ENCODE measurements at places on chromosomes 7 and 10.

- DNase-seq, result no peak
These were observed 33.9 kb upstream of the SPOCK2 start for GRCh38 chr10:72122221-72122620.

DNA sequence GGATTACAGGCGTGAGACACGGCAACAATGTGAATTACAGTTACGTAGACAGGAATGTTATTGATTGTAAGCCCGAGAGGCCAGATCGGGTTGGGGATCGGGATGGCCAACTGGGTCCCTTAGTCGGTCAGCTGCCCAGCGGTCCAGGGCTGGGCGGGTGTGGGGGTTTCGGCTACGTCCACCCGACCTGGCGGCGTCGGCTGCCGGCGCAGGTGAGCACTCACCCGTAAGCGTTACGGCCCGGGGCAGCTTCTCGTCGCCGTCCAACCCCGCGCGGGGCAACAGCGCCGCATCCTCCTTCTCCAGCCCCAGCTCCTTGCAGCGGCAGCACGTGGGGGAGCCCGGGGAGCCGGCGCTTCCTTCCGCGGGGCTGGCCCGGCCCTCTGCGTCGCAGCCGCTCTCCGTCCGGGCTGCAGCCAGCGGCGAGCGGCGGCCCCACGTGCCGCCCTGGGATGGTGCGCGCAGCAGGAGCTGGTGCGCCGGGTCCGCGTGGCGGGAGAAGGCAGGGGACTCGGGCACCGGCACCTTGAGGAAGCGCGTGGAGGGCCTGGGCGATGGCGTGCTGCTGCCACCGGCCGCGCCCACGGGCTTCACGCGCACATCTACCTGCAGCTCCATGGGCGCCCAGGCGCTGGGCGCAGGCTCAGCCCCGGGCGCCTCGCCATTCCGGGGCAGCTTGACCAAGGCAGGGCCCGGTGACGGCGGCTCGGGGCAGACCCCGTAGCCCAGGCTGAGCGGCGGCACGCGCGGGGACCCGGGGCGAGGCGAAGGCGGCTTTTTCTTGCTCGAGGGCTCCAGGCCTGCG is 609 bp downstream of the KLRG2 start:
- no peak for DNase-seq

- no peak for DNase-seq
These were observed 1187.8 kb downstream of the CNTNAP2 start for GRCh38 chr7:147304376-147304775.

- no peak for DNase-seq
These were observed 75.4 kb downstream of the ADARB2 start for GRCh38 chr10:1661859-1662437.

DNA sequence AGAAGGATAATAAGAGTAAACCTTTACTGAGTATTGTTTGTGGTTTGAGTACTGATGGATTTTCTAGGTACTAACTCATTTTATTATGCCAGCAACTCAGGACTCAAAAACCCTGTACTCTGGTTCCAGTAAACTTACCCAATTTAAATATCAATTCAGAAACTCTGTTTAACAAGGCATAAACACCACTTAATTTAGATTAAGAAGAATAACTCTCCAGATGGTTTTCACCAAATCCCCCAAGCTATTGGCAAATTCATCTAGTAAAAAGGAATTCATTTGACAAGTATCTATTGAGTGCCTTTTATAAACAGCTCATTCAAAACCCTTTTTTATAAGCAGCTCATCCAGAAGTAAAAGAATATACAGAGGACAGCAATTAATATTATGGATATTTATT is 572.4 kb downstream of the PHTF2 start:
- no peak for DNase-seq

GRCh38 chr7:17495655-17496394 is 197.4 kb downstream of the AHR start:
- no peak for DNase-seq

DNA sequence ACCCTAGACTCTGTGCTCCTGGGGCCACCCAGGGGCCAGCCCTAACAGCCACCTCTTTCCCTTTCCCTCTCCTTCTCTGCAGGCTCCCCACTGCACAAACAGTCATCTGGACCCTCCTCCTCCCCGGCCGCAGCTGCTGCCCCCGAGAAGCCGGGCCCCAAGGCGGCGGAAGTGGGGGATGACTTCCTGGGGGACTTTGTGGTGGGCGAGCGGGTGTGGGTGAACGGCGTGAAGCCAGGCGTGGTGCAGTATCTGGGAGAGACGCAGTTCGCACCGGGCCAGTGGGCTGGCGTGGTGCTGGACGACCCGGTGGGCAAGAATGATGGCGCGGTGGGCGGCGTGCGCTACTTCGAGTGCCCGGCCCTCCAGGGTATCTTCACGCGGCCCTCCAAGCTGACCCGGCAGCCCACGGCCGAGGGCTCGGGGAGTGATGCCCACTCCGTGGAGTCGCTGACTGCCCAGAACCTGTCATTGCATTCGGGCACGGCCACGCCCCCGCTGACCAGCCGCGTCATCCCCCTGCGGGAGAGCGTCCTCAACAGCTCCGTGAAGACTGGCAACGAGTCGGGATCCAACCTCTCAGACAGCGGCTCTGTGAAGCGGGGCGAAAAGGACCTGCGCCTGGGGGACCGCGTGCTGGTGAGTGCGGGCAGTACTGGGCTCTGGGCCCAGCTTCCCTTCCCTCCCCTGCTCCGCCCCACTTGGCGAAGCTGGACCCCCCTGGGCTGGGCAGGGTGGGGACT is 49.3 kb downstream of the CLIP2 start:
- DNase-seq, result no peak

- no peak for DNase-seq
These were observed 24.1 kb upstream of the ABCC2 start for GRCh38 chr10:99758211-99758891.

- DNase-seq, result no peak
These were observed 534.3 kb downstream of the PARD3 start for GRCh38 chr10:34280599-34281374.

- no peak for DNase-seq
These were observed 1.2 kb upstream of the SMARCD3 start for GRCh38 chr7:151249732-151250072.

- no peak for DNase-seq
These were observed 379.5 kb downstream of the PAXIP1 start for GRCh38 chr7:154623399-154623798.

GRCh38 chr10:105094048-105094447 is 453.0 kb downstream of the SORCS3 start:
- no peak for DNase-seq

- DNase-seq, result no peak
These were observed 97.7 kb upstream of the RPA3 start for GRCh38 chr7:7816084-7816483.

DNA sequence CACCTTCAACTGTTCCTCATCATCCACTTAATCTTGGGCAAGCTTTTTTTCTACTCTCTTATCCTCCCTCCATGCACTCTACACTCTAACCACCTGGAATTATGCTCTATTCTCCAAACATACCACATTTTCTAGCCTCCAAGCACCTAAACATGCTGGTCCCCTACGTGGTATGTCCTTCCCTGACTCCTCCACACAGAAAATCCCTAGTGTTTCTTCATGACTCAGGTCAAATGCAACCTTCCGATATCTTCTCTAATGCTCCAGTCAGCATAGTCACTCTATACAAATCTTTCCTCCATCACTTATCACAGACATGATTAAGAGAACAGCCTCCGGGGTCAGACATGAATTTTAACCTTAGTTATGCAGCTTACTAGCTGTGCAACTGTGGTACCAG is 68.8 kb downstream of the ARMH3 start:
- no peak for DNase-seq

DNA sequence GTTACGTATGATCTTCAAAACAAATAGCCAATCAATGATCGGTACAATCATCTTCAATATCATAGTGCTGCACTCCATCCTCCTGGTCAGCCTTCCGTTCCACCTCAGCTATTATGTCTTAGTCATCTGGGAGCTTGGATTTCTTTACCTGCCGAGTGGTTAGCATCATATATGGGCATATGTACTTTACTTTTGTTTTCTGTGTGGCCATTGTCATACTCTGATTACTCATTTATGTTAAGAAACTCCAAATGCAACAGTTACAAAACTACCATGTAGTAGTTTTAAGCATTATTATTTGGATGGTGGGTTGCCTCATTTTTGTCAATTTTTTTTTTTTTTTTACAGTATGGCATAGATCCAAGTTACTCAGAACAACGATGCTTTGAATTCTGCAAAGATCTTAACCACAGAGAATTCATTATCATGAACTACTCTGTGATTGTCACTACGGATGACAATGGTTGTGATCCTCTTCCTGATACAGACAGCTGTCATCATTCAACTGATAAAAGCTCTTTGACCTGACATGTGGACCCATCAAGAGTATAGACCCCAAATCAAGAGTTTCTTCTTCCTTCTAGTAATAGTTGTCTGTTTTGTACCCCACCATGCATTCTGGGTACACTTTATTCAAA is 52.1 kb upstream of the NME8 start:
- no peak for DNase-seq

GRCh38 chr10:71473671-71474599 is 77.2 kb downstream of the CDH23 start:
- DNase-seq, result no peak

DNA sequence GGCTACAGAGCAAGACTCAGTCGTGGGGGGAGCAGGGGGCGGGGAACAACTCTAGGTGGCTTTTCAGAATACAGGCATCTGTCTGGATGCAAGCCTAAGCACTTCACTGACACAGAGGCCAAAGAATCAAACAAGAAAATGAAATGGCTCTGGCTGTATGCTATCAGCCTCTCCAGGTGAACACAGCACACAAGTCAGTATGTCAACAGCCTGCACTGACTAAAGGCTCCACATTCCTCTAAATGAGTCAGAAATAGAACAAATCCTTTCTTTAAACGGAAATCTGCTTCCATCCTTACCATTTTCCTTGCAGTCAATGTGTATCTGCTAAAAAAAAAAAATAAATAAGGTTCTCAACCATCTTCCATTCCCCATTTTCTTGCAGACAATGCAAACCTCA is 88.3 kb downstream of the ARMH3 start:
- DNase-seq, result no peak

DNA sequence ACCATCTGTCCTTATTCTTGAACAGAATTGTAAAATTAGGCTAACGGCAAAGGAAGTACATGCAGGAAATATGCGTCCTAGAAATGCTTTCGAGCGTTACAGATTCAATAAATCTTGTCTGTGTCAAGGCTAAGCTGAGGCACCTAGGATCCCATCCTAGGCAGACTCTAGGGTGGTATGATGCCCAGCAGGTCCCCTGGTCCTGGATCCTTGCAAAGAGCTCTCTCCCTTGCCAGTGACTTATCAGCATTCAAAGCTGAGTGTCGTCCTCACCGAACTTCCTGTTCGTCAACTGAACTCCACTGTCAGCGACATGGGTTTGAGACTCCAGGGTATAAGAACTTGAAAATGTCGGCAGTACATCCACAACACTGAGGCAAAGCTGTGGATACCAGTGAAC is 61.5 kb downstream of the AKR1E2 start:
- DNase-seq, result no peak

- peak; percentile 2 for DNase-seq
These were observed 1.7 kb downstream of the DPY19L1 start for GRCh38 chr7:35035511-35035961.

- no peak for DNase-seq
These were observed 35.7 kb downstream of the PPP1R9A start for GRCh38 chr7:94943134-94943533.

DNA sequence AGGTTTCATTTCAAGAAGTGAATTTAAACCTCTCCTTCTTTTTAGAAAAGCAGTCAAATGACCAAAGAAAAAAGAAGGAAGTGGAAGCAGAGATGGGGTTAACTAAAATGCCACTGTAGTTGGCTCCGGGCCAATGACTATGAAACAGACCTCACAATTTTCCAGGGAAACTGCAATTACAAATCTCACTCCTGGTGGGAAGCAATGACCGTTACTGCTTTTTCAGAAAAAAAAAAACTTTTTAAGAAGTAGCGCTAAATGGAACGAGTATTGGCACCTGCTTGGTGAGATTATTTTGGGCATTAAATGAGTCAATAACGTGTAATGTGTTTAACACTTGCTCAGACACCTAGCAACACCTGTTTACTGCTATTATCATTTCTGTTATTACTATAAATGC is 1.2 kb downstream of the SFRP4 start:
- no peak for DNase-seq

GRCh38 chr10:114590993-114591392 is 67.1 kb downstream of the ABLIM1 start:
- no peak for DNase-seq

DNA sequence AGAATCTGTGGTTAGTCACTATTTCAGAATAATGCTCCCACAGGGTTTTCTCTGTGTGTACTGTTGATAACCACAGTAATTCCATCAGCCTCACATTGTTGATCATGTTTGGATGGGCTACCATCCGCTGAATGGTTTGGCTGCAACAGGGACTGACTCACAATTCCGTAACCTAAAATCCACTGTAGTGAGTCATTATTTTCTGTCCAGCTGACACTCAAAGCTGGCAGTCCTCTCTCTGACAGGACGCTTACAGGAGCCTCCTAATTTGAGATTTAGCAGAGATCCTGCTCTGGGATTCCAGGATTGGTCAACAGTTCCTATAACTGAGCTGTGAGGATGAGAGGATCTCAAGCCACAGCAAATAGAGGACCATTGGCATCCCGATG is 32.7 kb downstream of the VWA2 start:
- no peak for DNase-seq

GRCh38 chr7:15470825-15471668 is 90.8 kb downstream of the AGMO start:
- DNase-seq, result no peak

DNA sequence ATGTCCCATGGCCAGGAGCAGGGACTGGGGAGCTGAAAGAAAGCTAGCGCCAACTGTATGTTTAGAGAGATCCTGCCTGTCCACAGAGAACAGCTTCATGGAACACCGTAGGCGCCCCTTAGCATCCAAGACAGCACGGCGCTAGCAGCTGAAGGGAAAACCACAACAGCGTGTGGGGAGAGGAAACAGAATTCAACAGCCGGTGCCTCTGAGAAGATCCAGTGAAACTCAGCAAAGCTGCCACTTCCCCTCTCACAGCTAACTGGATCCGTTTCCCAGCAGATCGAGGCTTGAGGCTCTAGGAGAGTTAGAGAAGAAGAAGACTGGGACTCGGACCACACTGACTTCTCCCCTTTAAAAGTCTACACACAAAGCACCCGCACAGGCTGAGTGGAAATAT is 145.0 kb downstream of the MAD1L1 start:
- DNase-seq, result no peak

DNA sequence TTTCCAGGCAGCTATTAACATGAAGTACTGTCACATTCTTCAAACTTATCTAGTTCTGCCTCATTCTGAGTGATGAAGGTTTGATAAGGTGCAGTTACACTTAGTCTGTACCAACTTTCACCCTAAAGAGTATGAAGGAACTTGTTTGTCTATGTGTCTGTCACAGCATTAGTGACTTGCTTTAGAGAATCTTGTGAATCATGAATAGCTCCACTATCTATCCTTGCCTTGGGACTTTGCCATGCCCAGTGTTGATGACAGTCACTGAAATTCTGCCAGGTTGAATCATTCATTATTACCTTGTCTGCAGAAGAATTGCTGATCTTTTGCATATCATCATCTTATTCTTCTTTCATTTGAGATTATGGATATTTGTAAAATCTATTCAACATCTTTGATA is 50.9 kb upstream of the A1CF start:
- DNase-seq, result no peak
